ENCODE measurements at places on chromosomes 12 and 14.

DNA sequence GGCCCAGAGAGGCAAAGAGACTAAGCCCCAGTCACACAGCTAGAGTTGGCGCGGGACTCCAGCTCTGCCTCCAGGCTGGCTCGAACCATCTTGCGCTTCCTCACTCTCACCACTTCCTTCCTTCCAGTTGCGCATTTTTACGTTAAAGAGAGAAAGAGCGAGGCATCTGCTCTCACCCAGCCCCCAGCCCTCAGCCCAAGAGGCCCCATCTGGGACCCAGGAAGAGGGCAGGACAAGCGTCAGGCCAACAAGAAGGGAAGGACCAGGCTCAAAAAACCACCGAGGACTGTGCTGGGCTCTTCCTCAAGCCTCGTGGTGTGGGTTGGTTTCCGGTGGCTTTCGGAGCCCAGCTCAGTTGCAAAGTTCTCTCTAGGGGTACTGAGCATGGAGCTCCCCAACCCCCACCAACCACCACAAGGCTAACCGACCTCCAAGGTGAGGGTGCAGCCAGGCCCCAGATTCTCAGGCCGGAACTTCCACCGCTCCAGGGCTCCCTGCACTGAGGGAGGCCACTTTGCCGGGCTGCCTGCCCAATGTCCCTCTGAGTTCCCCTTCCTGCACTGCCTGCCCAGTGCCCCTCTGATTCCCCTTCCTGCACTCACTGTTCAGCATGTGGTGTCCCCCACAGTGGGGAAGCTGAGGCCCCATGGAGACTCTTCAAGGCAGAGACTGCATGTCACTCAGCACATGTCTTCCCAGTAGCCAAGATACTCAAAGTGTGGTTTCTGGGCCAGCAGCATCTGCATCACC lies 35.9 kb downstream of the TESC start:
- no peak for DNase-seq

GRCh38 chr12:58502841-58503240 lies 417.5 kb downstream of the LRIG3 start:
- no peak for DNase-seq

GRCh38 chr12:2255311-2255710 lies 202.5 kb downstream of the CACNA1C start:
- DNase-seq = no peak

DNA sequence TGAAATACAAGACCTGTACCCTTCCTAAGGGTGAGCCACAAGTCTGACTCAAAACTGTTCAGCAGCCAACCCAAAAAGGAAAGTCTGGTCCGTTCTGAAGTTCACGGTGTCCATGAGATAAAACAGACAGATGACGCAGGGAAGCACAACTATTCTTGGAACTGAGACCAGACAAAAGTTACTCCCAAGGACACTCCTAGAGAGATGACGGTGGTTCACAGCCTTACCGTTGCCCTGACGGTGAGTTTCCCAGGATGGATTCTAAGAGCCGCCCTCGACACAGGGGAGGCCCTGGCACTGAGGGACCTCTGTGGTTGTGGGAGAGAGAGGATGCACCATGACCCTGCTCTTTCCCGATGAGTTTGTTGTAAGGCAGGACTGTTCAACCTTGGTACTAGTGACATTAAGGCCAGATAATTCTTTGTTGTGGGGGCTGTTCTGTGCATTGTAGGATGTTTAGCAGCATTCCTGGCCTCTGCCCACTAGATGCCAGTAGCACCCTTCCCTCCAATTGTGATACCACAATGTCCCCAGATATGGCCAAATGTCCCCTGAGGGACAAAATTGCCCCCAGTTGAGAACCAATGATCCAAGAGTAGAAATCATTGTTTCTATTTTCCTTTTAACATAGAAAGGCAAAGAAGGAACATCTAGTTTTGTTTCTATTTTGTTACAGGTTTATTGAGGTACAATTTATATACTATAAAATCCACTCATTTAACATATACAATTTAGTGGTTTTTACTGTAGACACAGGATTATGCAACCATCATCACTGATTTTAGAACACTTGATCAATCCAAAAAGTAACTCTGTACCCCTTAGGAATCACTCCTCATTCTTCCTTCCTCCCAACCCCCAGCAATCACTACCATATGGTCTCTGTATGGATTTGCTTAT lies 23.0 kb downstream of the OR10P1 start:
- DNase-seq = no peak

- no peak for DNase-seq
These were observed 931.4 kb downstream of the DIO2 start for GRCh38 chr14:79279645-79280597.

DNA sequence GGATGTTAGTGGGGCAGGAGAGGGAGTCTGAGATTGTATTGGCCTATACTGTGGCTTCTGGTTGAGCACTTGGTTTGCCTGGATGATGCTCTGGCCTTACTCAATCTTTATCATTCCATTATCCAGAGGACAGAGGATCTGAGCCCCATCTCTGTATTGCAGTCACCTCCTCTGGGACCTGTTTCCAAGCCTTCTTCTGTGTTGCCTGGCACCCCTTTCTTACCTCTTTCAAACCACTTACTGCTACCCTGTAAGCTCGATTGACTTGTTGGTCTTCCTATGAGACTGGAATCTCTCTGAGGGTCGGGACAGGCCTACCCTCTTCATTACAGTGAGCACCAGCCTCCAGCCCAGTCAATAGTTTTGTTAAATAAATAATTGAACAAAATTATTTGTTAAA lies 3.0 kb upstream of the FOS start:
- no peak for DNase-seq

GRCh38 chr14:60250257-60251035 lies 1.4 kb downstream of the PPM1A start:
- no peak for DNase-seq
